T-helper 2 cell (primary cell): ENCODE measurements at places on chromosomes 1 and 21.

- no peak for DNase-seq
These were observed 274.2 kb upstream of the C1orf105 start for GRCh38 chr1:172146141-172146850.

- no peak for DNase-seq
These were observed 16.2 kb downstream of the SDHC start for GRCh38 chr1:161330346-161330745.

DNA sequence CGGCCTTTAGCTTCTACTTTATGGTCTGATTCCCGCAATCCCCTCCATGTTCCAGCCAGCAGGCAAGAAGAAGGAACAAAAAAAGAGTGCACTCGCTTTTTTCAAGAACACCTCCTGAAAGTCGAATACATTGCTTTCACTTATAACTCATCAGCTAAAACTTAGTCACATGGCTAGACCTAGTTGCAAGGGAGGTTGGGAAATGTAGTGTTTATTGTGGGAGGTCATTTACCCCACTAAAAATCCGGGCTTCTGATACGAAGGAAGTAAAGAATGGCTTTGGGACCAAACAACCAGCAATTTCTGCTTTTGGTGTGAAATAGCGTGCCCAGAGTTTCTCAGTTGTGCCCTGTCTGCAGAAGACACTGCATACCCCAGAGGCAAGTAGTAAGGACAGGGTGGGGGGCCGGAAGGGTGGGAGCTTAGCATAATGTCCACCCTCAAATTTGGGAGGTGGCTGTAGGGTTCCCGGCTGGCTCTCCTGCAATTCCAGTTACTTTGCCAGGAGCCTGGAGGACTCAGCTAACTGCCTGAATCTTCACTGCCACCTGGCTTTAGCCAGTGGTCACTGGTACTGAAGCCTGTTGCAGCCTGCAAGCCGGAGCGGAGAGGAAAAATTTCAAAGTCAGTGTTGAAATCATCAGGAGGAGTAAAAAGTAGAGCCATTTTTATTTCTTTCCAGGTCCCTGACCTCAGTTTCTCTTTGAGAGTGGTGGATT is 57.7 kb upstream of the F3 start:
- no peak for DNase-seq

DNA sequence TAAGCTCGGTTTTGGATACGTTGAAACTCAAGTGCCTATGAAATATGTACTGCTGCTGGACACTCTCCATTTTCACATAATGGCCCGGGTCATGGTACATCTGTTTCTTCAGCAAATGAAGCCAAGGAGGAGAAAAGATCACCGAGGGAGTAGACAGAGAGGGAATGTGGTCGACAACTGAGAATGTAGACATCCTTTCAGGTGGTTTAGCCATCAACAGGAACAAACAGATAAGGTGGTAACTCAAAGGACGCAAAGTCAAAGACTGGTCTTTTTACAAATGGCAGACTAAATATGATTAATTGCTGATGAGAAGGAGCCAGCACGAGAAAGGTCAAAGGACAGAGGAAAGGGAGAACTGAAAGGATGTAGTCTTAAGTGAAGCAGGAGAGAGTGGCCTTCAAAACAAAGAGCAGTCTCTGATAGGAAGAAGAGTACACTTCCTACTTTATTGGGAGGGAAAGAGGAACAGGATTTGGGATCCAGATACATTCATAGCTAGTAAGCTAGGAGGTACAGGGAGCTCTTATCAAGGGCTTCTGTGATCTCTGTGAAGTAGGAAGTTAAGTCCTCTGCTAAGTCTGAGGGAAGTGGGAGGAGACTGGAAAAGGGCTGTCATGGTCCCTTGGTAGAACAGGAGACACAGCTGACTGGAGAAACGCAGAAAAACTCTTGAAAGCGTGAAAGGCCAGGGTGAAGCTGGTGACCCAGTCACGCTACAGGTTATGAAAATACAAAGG is 28.3 kb downstream of the NUP133 start:
- DNase-seq: no peak

DNA sequence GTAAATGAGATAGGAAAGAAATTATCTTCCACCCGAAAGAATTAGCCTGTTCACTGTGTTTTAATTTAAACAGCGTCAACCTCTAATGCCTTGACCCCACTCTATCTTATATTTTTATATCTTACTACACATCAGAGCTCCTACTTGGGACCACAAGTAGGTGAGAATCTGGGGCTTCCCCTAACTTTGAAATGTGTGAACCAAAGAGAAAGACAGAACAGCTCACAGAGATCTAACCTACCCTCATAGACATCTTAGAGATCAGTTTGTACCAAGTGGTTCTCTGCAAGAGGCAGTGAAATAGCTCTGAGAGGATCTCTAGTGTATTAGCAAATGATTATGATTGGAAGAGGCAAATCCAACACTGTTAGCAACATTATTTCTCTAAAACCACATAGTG is 31.0 kb upstream of the IFI16 start:
- DNase-seq: no peak

GRCh38 chr1:109781806-109782205 is 18.1 kb upstream of the EPS8L3 start:
- DNase-seq: no peak

- no peak for DNase-seq
These were observed 348.5 kb upstream of the VAMP3 start for GRCh38 chr1:7422561-7422960.

DNA sequence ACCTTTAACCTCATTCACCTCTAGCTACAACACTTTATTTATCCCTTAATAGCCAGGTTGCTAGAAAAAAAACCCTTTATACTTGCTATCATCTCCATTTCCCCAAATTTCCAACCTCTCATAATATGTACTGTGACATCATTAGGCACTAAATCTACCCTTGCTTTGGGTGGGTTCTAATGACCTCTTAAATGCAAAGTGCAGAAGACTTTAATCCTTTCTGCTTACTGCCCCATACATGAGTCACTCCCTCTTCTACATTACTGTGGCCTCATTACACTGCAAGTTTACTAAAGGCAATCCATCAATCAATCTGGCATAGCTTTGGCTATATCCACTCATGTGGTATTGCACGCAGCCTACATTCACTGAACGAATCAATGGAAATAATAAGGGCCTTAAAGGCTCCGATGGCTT is 353.3 kb downstream of the SMYD3 start:
- no peak for DNase-seq
